ENCODE measurements at places on chromosomes 2 and 18.

- DNase-seq: no peak
Measured at GRCh38 chr2:185456517-185456916, 282.1 kb upstream of the FSIP2 start.

DNA sequence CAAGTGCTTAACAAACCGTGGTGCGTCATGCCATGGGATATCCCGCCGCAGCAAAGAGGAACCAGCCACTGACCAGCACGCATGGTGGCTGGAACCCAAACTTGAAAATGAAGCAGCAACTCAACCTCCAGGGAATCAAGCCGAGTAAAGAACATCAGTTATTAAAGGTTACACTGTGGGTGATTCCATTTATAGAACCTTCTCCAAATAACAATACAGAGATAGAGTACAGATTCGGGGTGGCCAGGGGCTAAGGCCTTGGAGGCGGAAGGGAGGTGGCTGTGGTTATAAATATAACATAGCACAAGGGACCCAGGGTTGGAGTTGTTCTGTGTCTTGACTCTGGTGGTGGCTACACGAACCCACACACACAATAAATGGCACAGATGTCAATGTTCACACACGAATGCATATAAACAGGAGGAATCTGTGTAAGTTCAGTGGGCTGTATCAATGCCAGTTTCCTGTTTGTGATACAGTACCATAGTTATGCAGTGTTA is 123.1 kb downstream of the EIPR1 start:
- DNase-seq: no peak

- no peak for DNase-seq
Measured at GRCh38 chr2:208101716-208102631, 22.4 kb downstream of the CRYGD start.

- DNase-seq: no peak
Measured at GRCh38 chr2:127004893-127005600, 101.9 kb downstream of the BIN1 start.

GRCh38 chr2:223801736-223802135 is 35.6 kb downstream of the AP1S3 start:
- no peak for DNase-seq

DNA sequence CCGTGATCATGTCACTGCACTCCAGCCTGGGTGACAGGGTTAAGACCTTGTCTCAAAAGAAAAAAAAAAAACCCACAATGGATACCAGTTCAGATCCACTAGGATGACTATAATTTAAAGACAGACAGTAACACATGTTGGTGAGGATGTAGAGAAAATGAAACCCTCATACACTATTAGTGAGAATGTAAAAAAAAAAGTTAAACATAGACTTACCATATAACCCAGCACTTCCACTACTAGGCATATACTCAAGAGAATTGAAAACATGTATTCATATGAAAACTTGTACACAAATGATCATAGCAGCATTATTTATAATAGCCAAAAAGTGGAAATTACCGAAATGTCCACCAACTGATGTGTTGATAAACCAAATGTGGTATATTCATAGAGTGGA is 48.7 kb downstream of the KIF3C start:
- DNase-seq: no peak

DNA sequence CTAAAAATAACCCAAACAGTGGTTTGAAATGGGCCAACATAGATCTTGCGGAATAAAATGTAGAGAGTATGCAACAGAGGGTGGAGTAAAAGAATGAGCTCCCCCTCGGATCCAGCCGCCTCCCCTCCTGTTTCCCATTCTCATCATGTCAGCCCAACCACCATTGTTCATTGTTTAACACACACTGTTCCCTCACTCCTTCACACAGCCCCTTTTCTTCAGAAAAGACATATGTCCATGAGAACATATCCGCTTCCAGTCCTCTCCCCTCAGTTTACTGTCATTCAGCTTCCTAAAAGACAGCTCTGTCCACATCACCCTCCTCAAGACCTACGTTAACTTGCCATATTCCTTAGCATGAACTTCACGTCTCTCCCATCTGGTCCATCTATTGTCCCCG is 62.9 kb upstream of the SERTAD2 start:
- DNase-seq: no peak

GRCh38 chr2:200172944-200173581 is 133.4 kb upstream of the SPATS2L start:
- no peak for DNase-seq

DNA sequence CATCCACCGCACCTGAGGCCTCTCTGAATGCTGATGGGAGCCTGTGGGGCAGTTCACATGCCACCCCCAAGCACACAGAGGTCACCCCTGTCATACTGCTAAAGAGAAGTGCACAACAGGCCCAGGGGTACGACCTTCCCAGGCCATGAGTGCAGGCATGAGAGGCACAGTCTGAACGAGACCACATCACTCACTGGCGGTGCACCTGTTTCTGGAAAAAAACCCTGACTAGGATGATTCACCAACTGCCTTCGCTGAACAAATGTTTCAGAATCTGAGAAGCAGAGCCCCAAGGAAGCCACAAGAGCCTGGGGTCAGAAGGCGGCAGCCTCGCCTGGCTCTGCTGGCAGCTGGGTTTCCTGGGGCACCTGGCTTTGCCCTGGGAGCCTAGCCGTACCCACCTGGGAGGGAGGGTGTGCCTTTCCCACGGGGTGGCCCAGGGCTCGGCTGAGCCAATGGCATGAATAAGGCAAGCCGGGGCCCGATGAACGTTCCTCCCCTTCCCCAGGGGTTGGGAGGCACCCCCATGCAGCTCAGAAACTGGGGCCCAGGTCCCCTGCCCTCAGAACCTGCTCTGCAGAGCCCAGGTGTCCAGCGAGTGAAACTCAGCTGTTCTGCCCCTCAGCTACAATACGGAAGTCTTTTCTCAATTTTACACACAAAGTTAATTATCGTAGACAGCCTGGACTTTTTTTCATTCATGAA is 73.8 kb downstream of the HDAC4 start:
- peak; percentile 65 for DNase-seq

GRCh38 chr18:68727506-68727905 is 12.6 kb upstream of the TMX3 start:
- DNase-seq: no peak

DNA sequence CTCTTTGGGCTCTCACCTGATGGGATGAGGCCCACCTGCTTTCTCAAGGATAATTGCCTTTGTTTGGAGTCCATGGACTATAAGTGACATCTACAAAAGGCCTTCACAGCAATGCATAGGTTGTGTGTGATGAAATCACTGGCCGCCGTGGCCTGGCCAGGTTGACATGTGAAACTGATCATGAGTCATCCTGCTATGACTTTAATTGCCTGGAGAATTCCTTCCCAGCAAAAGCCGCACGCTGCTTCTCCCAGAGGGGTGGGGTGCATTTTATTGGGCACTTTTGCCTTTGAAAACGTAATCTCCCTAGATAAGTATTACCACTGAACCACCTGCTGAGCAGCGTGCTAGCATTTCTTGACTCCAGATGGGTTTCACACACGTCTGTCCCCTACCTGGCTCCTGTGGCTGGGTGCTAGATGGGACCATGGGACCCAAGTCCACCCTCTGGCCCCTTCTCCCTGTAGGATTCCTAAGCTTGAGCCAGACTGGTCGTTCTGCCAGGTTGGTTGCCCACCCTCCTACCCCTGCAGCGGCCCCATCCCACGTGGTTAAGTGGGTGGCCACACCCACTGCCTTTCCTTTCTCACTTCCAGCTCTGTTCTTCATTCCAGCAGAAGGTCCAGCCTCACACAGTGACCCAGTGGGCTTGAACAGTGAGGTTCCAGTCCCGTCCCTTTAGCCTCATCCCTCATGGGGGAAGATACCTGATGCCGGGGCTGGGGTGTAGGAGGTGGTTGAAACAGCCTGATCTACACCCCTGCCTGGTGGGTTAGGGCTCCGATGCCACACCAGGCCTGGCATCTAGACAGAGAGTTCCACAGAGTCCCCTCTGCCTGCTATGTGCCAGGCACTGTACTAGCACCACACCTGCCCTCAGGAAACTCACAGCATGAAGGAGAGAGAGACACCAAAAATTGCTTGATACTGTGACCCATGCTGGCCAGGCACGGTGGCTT is 89.6 kb downstream of the GBX2 start:
- no peak for DNase-seq

DNA sequence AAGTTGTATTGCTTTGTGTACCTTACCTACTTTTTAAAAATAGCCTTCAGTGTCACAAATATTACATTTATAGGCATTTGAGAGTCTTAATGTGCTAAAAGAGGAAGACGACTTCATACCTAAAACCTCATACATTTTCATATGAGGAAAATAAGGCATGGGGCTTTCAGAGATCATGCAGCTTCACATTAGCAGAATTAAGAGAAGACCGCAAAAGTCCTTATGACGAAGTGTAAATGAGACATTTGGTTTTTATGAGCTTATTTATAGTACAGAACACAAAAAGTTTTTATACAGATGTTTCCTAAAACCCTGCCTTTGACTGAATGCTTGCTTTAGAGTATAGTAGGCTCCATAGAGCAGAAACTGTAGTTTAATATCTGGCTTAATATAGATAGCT is 10.1 kb upstream of the CCDC138 start:
- no peak for DNase-seq

DNA sequence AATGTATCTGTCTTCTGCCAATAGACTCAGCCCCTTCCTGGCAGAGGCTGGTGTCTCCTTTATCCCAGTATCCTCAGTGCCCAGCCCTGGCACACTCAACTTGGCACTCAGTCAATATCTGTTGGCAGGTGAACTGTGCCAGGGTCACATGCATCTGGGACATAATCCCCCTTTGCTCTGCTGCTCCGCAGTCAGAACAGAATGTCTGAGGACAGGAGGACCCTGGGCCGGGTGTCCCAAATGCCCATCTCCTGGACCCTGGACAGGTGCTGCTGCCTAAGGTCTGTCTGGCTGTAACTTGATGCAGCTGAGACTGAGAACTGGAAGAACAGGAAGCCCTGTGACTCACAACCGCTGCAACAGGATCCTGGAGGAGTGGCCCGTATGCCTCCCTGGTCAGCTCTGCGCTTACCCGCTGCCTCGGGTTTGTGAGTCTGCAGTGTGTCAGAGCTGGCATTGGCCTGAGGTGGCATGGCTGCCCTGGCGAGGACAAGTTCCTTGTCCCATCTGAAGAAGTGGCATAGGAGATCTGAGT is 11.4 kb downstream of the HK2 start:
- no peak for DNase-seq

GRCh38 chr2:29044459-29044858 is 29.9 kb downstream of the PCARE start:
- DNase-seq: no peak
